NCI-H510A treated with DMSO at 0.1 percent for 48 hours (cell line): ENCODE measurements at places on chromosomes 7 and 10.

- DNase-seq = no peak
These were observed 26.2 kb upstream of the ABLIM1 start for GRCh38 chr10:114684084-114684821.

GRCh38 chr10:24886290-24886680, 66.1 kb downstream of the PRTFDC1 start:
- DNase-seq = no peak

DNA sequence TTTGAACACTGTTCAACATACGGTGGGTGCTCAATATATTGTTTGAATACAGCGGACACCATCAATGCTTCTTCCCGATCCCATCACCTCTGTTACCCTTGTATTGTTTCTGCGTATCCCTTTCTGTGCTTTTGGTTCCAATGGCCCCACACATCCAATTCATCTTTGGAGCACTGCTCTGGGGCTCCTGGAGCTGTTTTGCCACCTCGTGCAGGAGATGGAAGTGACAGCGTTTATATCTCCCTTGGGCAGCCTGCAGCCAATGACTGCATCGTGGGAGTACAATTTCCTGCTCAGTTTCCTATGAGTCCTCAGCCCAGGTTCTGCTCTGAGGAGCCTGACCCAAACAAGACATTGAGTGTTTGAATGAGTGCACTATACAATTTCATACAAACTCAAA, 50.2 kb upstream of the PIK3CG start:
- DNase-seq = no peak

DNA sequence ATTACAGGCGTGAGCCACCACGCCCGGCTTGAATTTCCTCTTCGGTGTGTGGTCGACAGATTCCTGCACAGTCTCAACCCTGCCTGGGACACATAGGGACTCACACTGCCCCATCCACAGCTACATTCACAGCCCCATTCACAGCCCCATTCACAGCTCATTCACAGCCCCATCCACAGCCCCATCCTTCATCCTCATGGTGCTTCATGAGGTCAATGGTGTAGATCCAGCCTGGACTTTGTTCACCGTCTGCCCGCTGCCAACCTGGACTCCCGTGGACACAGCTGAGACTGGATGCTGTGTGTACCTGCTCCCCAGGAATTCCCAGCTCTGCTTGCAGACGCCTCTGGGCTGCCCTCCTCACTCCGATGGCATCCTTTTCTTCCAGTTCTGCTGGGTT, 5.2 kb downstream of the IDI2 start:
- DNase-seq = no peak

DNA sequence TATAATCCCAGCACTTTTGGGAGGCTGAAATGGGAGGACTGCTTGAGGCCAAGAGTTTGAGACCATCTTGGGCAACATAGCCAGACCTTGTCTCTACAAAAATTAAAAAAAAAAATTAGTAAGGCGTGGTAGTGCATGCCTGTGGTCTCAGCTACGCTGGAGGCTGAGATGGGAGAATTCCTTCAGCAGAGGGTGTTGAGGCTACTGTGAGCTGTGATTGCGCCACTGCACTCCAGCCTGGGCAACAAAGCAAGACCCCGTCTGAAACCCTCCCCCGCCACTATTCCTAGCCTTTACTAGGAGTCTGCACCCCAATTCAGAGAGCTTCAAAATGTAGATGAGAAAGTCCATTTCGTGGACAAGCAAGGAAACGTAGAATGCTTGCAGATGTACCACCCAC, 95.2 kb downstream of the PRPF18 start:
- DNase-seq = no peak

DNA sequence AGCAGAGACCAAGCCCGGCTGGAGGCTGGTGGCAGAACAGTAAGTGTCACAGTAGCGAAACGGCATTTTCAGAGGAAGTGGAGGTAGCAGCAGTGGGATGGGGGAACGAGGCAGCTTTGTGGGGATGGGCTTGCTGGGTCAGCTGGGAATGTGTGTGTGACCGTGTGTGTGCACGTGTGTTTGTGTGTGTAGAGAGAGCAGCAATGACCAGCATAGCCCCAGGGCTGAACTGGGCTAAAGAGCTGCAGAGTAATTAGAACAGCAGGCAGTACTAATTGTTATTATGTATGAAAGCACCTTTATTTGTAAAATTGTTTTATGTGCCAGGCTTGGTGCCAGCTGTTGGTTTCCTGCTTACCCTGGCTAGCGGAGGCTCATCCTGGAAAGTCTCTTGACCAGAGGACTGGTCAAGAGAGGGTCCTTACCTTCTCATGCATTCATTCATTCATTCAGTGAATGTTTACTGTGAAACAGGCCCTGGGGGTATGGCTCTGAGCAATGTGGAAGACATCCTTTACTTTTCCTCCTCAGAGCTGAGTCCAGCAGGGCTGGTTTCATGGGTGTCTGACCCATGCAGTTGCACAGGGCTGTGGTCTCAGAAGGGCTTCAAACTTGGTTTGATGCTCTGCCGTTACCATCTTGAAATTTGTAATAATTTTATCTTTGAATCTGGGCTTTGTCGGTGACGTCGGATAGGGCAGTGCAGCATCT, 184.6 kb downstream of the SEC23IP start:
- no peak for DNase-seq

DNA sequence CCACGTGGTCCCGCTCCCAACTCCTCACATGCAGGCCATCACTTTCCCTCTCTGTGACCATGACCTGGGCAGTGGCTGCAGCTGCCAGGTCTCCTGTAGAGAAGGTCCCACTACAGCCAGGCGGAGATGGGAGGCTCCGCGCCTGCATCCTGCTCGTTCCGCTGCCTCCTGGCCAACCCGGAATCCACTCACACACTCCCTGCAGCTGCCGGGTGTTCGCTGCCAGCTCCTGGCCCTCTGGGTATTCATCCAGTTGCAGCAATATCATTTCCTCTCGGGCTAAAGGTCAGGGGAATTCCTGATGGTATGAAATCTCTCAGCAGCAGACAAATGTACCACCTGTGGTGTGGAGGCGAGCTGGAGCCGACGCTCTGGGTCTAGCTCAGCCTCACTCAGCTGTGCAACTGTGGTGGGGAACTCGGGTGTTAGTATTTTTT, 65.7 kb downstream of the TLL2 start:
- no peak for DNase-seq

DNA sequence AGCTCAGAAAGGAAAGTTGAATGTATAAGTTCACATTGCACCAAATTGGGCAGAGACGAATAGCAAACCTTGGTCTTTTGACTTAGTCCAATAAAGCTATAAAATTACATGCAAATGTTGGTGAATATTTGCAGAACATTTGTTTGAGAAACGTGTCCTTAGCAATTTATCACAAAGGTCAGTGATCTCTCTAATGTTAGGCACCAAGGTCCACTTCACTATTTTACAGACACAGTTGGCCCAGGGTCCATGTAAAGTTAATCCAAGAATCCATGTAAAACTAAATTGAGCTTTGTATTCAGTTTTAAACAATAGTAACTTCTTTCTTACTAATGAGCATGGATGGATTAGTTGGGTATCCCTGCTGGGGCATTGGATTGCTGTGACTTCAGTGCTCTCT, 617.7 kb downstream of the NRG3 start:
- no peak for DNase-seq

- no peak for DNase-seq
These were observed 19.6 kb downstream of the TMEM176A start for GRCh38 chr7:150820148-150820547.

- no peak for DNase-seq
These were observed 120.9 kb downstream of the SEMA3D start for GRCh38 chr7:85065888-85066485.

DNA sequence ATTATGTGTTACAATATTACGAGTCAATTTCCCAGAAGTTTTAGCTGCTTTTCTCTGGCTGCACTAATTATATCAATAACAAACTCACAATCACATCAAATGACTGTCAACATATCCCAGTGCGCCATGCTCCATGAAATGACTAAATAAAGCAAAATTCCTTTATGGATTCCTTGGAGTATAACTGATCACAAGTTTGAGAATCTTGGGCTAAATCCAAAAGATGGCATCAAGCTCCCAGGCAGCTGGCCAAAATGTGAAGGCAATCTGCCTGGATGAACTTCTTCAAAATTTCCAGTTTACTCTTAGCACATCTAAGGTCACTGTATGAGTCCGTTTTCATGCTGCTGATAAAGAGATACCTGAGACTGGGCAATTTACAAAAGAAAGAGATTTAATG, 210.8 kb downstream of the CCSER2 start:
- no peak for DNase-seq

DNA sequence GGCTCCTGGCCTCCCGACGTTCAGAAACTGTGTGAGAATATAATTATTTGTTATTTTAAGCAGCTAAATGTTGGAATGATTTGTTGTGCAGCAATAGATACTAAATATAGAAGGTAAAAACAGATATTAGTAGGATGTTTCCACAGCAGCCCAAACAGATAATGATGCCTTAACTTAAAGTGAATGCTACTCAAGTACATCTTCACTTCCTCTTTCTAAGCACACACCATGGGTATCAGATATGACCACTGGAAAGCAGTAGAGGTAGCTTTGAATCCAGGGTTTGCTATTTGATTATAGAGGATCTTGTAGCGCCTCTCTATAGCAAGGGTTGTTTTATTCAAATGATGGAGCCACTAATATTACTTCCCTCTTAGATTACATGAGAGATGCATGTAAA, 38.2 kb upstream of the BET1 start:
- no peak for DNase-seq

DNA sequence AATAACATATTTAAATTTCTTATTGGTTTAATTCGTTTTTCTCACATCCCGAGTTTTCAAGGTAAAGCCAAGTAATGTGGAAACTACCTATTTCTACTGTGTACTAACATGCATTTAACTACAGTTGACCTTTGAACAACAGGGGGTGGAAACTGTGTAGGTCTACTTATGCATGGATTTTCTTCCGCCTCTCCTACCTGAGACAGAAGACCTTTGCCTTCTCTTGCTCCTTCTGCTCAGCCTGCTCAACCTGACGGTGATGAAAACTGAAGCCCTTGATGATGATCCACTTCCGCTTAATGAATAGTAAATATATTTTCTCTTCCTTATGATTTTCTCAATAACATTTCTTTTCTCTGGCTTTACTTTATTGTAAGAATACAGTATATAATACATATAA, 18.5 kb downstream of the MEOX2 start:
- DNase-seq = no peak

DNA sequence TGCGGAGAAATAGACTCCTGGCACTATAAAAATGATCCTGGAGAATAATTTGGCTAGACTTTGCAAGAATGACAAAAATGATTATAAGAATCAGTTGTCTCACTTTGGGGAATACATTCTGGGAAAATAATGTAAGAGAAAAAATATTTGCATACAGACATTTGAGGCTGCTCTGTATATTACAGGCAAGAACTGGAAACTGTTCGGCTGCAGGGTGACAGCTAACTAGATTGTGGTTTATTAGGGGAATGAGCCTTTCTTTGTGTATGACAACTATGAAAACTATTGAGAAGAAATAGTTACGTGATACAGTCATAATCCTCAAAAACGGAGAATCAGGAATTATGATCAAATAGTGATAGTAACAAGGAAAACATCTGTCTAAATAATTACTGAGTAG, 8.6 kb downstream of the TRIM56 start:
- DNase-seq = no peak

DNA sequence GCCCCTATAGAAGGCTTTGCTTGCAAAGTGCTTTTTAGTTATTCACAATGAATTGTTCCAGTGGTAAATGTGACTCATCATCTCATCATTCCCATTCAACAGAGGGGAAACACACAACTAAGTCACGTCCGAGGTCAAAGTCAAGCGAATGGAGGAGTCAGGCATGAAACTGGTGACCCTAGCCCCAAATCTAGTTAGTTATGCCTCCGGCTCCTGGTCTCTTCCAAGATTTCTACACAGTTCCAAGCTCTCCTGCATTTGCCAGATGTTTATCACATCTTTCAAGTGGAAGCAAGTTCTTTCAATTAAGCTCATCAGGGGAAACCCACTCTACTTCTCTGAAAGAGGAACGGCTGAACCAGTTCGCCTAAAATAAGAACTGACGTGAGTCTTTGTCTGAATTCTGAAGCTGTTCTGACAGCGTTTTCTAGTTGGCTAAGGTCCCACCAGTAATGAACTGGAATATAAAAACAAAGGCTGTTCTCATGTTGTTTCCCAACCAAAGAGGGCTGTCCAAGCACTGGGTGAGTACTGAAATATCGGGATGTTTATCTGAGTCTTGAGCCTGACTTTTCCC, 140.9 kb upstream of the NRBF2 start:
- DNase-seq = no peak

GRCh38 chr10:21076381-21076780, 179.3 kb upstream of the NEBL start:
- no peak for DNase-seq

DNA sequence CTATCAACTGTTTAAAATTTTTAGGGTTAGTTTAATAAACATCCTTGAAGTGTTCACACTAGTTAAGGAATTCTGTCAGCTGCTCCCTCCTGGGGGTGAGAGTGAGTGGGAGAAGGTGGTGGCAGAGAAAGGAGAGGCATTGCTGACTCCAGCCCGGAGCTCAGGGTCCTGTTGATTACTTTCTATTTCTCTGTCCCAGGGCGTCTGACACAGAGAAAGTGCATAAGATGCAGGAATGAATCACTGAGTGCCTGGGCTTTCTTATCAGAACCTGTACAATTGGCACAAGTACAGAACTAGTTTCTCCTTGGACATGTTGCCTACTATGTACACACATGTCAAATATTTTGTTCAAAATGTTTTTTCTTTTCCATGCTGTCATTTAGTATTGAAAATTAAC, 410.8 kb upstream of the COBL start:
- no peak for DNase-seq

DNA sequence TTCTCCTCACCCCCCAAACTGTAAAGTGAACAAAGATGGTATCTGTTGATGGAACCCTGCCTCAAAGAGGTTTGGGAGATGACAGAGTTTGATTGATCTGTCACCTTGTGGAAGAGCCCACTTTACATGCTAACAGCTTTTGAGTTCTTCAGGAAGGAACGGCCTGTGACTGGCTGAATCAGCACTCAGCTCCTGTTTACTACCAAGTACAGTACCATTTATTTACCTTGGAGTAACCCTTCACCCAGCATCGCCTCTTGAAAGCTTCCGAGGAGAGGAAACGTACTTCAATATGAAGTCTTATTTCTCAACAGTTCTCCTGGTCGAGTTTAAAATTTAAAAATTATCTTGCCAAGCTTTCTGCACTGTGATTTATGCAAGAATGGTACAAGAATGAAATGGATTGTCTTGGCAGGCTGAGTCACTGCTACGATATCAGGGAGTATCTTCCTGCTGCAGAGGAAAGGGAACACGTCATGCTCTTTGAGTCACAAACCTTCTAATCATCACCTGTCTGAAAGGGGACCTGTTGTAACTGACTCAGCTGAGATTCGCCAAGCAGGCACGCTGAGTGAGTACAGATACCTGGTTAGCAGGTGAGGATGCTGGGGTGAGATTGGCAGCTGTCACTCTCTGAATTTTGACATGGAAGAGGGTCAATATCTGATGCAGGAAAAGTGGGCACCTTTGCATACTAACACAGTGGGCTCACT, 30.1 kb downstream of the KLF6 start:
- DNase-seq = peak; percentile 69

GRCh38 chr10:109588259-109588658, 335.1 kb downstream of the XPNPEP1 start:
- DNase-seq = no peak
